Right atrium auricular region (tissue), 2 donors: ENCODE measurements at places on chromosomes 11 and 22. TPM values are rescaled to one million over a fixed set of nuclear protein-coding genes. Genes with fewer than 3 reads are reported as not detected.

DNA sequence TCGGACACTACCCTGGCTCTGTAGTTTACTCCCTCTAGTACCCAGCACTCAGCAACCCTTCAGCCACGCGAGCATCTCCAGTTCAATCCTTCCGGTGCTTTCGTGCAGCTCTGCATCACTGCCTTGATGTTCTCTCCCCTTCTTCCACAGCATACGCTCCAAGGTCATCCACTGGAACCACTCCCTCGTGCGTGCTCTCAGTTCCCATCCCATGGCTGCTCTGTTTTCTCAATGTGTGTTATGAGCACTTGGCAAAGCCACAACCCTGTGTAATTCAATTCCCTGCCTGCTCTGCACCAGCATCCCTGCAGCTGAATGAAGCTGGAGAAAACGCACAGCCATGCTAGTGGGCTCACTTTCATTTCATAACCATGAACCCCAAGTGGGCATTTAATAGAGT, 38.5 kb upstream of the NFRKB start:
- no peak for DNase-seq
- no peaks in the 10 kb centered on the region for H3K4me1 ChIP-seq
- H3K36me3 ChIP-seq = no peaks in the 10 kb centered on the region
- no peak overlapping the region for H3K27ac ChIP-seq
- no peaks in the 10 kb centered on the region for H3K27me3 ChIP-seq
- no peak overlapping the region for H3K4me3 ChIP-seq

DNA sequence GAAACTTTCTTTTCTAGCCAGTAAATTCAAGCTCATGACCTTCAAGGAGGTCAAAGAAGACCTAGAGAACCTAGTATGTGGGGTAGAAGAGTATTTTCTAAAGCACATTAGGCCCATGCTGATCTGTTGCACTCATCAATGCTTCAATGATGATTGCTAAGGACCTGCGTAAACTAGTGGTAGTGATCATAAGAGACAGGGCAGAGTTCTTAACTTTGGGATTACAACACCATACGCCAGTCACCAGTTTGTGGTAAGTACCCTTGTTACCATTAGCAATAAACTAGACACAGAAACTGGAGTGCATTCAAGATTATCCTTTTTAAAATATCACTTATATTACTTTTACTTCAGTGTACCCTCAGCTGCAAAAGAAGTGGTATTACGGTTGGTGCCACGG, 490.3 kb downstream of the BUD13 start:
- no peak overlapping the region for H3K27ac ChIP-seq
- H3K36me3 ChIP-seq = no peaks in the 10 kb centered on the region
- no peak overlapping the region for H3K4me3 ChIP-seq
- no peak for DNase-seq

- H3K4me1 ChIP-seq = peaks cover 13% of the 10 kb centered on the region
- H3K27ac ChIP-seq = no peak overlapping the region
- H3K36me3 ChIP-seq = no peaks in the 10 kb centered on the region
- no peak overlapping the region for H3K4me3 ChIP-seq
- no peak for DNase-seq
- H3K27me3 ChIP-seq = no peaks in the 10 kb centered on the region
These were observed 15.8 kb downstream of the IGLL1 start for GRCh38 chr22:23564276-23564675.

- no peaks in the 10 kb centered on the region for H3K4me1 ChIP-seq
- H3K4me3 ChIP-seq = no peak overlapping the region
- no peak for DNase-seq
- no peaks in the 10 kb centered on the region for H3K27me3 ChIP-seq
These were observed 77.3 kb downstream of the ZBTB44 start for GRCh38 chr11:130237282-130238006.

DNA sequence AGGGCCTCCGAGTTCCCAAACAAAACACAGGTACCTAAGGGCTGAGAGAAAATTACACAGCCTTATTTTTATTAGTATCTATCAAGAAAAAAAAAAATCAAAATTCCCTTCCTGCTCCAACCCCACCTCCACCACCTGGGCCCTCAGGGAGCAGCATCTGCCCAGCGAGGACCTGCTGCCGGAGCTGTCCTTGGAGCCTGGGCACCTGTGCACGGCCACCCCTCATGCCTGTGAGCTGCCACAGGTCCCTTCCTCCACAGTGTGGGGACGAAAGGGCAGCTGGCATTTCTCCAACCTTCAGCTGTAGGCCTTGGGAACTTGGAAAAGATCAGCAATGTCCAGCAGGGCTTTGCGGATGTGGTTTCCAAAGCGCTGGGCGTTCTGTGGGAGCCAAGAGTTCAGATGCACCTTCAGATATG, 6.3 kb upstream of the SYCE3 start:
- H3K27me3 ChIP-seq = no peaks in the 10 kb centered on the region
- H3K4me3 ChIP-seq = no peak overlapping the region
- no peaks in the 10 kb centered on the region for H3K4me1 ChIP-seq
- peaks cover 68% of the 10 kb centered on the region for H3K36me3 ChIP-seq
- no peak overlapping the region for H3K27ac ChIP-seq

DNA sequence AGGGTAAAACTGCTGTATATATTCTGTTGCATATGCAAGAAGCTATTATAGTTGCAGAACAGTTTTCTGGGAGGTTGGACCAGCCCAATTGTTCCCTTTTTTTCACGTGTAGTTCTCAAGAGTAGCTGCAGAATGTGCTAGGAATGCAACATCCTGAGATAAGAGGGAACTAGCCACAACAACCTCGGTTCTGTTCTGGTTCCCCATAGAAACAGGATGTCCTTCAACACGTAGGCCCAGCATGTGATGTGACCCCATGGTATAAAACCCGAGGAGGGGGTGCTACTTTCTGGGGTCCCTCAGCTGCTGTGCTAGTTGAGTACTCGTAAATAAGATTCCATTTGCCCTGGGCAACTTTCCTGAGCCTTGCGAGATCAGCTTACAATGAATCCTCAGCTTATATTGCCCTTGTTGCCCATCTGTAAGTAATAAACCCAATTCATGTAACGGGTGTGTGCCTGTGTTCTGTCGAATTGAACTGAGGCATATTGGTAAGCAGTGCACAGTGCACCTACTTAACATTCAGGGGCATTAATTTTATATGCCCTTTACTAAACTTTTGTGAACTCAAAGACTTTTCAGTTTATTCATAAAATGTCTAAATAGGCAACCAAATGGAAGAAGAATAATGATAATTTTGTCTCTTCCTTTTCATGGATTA, 23.0 kb upstream of the TRAF6 start:
- no peak overlapping the region for H3K4me3 ChIP-seq
- H3K27ac ChIP-seq = no peak overlapping the region
- DNase-seq = no peak
- H3K4me1 ChIP-seq = no peaks in the 10 kb centered on the region

Gene P2RX6
- 5.4 TPM for total RNA-seq

Gene KRTAP5-6
- not detected for total RNA-seq

Gene TBX10
- not detected for total RNA-seq
